Renal pelvis (tissue), 12 donors: ENCODE measurements at places on chromosomes 3 and 15. TPM values are rescaled to one million over a fixed set of nuclear protein-coding genes. Genes with fewer than 3 reads are reported as not detected.

Gene IMPG2
- 0.66 TPM for polyA plus RNA-seq

DNA sequence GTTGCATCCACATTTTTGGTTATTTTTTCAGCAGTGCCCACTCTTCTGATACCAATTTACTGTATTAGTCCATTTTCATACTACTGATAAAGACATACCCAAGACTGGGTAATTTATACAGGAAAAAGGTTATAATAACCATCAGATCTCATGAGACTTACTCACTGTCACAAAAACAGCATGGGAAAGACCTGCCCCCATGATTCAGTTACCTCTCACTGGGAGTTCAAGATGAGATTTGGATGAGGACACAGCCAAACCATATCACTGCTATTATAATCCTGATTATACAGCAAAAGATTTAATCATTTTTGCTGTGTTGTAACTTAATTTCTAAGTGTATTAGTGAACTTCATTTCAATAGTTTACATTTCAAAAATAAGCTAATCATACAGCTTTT is 6.6 kb downstream of the ZBED2 start:
- DNase-seq = no peak

DNA sequence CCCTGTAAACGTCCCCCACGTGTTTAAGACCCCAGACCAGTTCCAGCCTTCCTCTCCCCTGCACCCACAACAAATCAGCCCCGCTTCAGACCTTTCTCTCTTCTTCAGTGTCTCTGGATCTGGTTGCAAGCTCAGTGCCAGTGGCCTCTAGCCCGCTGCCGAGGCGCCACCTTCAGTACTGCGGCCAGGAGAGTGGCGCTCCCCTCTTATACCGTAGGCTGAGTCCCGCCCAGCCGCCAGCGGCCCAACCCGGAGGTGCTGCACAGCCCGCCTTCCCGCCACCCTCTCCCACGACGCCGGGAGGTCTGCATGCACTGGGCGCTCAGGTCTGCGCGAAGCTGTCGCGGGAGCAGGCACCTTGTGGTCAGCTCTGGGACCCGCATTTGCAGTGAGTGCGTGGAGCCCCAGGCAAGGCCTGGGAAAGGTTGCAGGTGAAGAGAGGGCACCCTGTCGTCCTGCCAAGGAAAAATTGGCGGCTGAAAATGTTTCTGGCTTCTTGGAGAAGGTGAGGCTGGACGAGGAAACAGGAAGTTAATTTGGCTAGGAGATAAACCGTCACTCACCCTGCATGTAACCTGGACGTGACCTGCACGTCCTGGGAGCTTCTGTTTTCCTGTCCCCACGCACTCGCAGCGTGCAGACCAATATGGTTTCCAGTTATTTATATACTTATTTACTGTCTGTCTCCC is at the start of gene C2CD4B:
Gene C2CD4B (minus strand): TSS at position 182 of the 689 bp plus-strand sequence. CDS start 301 bp downstream, outside the sequence.
- DNase-seq = no peak

Gene RBP2
- polyA plus RNA-seq = 0.58 TPM

DNA sequence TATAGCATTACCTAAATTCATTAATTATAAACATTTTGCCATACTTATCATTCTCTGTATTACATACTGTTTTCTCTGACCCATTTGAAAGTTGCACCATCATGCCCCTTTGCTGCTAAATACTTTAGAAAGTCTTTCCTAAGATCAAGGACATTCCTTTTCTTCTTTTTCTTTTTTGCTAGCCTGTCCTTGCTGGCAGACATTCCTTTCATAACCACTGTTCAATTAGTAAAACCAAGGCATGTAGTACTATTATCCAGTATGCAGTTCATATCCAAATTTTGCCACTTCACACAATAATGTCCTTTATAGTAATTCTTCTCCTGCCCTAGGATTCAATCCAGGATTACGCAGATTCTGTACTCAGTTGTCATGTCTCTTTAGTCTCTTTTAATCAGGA is 321.0 kb upstream of the C2CD4B start:
- DNase-seq = no peak

DNA sequence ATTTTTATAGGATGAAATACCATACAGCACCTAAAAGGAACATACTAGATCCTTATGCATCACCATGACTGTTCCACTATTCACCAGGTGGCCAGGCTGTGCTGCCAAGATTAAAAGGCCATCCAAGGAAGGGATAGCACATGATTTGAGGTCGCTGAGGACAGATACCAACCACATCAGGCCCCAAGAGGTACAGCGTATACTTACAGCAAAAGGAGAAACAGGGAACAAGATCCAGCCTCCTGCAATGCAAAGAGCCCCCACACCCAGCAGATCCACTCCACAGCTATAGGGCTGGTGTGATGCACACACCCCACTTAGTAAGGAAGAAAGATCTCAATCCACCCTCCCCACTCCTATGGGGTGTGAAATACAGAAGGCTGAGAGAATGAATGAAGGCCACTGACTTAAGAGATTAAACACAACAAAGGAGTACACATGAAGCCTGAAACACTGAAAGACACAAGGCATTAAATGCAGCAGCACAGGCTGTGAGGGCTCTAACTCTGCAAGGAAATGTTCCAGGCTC is 32.0 kb upstream of the ZNF445 start:
- peak; percentile 2 for DNase-seq

Gene TUSC7
- not detected for polyA plus RNA-seq

GRCh38 chr3:148211725-148212124 is 486.0 kb upstream of the AGTR1 start:
- DNase-seq = no peak

DNA sequence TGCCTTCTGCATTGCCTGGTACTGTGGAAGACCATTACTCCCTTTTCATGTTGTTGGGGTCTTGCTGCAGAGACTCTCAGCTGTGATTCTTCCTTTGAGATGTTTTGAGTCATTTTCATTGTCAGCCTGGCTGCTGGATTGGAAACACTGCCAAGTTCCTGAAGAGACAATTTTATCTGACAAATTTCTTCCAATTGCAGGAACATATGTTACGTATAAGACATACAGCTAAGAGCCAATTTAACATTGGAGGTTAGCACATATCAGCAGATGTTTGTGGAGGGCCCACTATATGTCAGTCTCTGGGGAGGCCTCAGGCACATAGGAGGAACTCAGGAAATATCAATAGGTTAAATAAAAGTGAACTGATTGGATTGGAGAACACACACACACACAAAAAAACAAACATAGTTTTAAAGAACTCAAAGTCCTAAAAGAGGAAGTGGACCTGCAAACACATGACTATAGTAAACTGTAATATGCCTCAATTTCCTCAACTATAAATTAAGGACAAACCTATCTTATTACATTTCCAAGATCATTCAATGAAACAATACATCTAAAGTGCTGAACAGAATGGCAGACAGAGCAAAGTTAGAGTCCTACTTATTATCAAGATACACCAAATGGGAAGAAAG is 172.3 kb downstream of the MYRIP start:
- no peak for DNase-seq

Gene LMAN1L
- polyA plus RNA-seq = not detected

DNA sequence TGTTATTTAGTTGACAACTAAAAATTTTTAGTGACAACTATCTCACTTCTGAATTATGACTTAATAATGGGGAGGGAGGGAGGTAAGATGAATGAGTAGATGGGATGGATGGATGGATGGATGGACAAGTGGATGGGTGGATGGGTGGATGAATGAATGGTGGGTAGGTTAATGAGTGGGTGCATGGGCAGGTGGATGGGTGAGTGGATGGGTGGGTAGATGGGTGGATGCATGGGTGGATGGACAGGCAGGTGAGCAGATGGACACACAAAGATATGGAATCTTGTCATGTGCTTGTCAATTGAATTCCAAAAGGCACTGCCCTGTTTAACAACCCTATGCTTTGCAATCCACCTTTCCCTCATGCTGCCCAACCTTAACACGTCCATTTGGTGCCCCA is 41.5 kb downstream of the KLHL25 start:
- no peak for DNase-seq

GRCh38 chr3:10961921-10962320 is 30.6 kb upstream of the SLC6A1 start:
- no peak for DNase-seq

Gene IQCF5
- not detected for polyA plus RNA-seq

DNA sequence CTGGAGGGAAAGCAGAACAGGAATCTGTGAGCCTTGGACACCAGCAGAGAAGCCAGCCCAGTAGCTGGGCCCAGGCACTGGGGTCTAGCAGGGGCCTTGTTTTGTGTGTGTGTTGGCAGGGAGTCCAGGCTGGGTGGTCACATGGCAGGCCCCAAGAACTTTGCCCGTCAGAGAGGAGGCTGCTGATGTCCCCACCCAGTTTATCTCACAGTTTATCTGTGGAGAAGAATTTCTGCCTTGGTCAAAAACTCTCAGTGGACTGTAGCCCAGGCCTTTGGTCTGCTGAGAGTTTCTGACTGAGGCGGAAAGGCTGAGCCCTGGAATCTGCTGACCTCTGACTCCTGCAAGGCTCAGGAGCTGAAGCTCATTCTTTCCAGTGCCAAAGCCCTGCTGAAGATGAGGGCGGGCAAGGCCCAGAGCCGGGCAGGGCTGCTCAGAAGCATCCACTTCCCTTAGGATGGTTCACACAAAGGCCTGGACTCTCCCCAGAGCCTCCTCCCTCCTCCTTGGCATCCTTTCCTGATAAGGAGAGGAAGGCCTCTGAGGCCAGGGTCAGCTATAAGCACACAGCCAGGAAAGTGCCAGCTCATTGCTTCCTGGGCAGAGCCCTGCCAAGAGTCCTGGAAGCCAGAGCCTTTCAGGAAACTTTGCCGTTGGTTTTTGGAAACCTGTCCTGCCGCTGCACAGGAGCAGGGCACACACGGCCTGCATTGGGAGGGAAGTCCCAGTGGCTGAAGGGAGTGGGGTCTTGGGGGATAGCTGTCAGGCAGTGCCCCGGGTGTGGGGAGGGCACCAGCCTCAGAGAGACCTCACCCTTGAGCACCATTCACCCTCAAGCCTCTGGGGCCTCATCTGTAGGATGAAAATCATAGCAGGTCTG is 37.2 kb upstream of the SLCO2A1 start:
- DNase-seq = no peak

DNA sequence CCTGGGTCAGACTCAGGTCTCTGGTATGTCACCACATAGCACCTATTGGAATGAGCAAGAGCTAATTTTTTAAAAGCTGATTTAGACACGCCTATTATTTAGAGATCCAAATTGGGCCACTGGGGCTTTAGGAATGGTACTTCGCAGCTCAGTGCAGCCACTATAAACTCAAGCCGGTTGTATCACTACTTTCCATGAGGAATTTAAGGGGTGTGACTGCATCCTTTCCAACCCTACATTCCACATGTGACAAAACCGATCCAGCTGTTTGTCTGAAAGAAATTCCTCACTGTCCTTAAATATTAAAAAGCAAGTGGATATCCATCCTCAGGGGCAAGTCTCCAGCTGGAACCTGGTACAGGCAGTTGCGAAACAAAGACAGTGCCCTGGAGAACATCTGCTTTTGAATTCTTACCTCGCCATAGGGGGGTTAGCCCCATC is 12.8 kb downstream of the VGLL3 start:
- DNase-seq = no peak

DNA sequence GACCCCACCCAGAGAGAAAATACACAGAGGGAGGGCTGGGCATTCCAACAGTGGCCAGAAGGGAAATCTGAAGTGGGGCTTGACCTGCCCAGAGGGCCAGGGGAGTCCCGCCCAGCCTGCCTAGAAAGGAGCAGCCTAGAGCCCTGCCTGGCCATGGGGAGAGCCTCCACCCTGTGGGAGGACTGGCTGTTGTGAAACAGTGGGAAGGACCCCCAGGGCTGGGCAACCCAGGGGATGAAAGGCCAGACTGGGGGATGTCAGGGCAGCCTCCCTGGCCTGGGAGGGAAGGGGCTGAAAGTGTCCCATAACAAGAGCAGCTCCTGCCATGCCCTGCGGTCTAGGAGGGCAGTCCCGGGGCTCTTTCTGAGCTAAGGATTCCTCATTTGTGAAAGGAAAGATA is 69.0 kb downstream of the SLC12A8 start:
- no peak for DNase-seq

DNA sequence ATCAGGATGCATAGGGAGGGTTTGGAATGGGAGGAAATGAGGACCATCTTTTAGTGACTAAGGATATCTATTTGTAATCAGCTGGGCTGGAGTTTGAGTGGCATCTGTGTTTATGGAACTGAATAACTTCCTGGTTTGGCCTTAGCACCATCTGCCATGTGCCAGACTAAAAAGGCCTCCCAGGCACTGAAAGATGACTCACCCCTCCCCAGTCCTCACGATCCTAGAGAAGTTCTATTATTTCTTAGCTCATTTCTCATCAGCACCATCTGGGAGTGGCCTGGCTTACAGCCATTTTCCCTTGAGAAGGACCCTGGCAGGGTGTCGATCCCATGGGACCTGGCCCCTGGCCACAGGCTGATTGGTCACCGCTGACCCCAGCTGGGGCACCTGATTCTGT is 23.9 kb upstream of the CTXND1 start:
- DNase-seq = no peak

DNA sequence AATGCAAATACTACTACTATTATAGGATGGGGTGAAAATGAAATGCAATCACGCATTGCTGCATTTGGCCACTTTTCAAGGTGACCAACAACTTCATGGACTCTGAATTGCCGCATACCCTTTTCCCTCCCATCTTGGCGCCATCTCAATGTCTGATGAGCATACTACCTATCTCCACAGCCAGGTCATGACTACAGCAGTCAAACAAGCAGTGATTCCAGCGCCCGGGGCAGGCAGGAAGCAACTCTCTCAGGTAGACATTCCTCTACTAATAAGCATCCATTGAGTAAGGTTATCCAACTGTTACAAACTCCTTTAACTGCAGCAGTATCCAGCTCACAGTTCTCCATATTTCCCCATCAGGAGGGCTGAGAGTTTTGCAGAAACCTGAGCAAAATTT is 155.4 kb downstream of the ADAMTS17 start:
- DNase-seq = no peak

DNA sequence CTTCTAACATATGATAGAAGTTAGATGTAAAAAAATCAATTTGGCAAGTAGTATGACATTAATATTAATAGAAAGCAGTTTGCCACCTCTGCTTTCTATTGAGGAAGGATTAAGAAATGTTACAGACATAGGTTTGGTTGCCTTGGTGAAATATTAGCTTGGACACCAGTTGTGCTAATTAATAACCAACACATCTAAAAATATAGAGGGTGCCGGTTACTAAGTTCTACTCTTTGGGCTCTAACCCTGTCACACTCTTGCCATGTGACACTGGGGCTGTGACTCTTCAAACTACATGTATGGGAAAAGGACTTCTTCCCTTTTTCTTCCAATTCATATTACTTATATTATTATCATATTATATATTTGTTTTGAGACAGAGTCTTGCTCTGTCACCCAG is 64.4 kb downstream of the TRIM71 start:
- DNase-seq = no peak

Gene CHRM5
- 0.25 TPM for polyA plus RNA-seq

- DNase-seq = no peak
Observed at GRCh38 chr15:45110256-45110820, 3.6 kb downstream of the DUOX2 start.
